ENCODE measurements at places on chromosomes 13 and 19.

DNA sequence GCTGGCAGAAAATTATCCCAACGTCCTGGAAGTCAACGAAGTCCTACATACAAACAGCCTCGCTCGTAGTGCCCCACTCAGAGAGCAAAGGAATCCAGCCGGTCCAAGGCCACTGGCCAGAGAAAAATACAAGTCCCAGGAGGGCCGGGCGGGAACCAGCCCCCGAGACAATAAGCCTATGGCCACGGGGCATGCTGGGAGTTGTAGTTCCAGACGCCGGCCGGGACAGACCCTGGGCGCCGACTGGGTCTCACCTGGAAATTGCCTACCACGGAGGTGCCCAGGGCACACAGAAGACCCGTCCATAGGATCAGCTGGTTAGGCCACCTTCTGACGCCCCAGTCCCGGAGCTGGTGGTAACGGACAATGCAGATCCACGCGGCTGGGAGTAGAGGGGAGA is 5.4 kb downstream of the TMEM150B start:
- no peak for DNase-seq

DNA sequence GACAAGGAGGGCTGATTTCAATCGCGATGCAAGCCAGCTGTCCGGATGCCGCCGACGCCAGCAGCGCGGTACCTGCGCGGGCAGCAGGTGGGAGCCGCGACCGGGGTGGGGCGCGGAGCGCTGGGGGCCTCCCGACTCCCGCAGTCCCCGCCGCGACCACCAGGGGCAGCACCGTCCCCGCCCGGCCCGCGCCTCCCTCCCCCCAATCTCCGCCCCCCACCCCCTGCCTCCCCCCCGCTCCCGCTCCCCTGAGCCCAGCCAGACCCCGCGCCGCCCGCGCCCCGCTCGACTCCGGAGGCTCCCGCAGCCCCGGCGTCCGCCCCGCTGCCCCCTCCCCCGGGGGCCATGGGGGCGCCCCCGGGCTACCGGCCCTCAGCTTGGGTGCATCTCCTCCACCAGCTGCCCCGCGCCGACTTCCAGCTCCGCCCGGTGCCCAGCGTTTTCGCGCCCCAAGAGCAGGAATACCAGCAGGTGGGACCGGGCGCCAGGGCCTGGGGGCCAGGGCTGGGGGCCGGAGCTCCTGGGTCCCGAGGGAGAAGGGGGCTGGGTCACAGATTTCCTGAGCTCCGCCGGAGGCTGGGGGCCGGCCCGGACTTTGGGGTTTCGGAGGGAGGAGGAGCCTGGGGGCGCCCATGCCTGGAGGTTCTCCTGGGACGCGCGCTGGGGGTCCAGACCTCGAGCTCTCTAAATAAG is at the start of gene TTYH1:
Gene TTYH1, plus strand, starts transcription at position 257 of the 693 bp plus-strand sequence. Its CDS starts 89 bp downstream, at position 346.
- DNase-seq: peak; percentile 11

GRCh38 chr13:45073809-45074208 is 46.5 kb upstream of the GTF2F2 start:
- DNase-seq: no peak

DNA sequence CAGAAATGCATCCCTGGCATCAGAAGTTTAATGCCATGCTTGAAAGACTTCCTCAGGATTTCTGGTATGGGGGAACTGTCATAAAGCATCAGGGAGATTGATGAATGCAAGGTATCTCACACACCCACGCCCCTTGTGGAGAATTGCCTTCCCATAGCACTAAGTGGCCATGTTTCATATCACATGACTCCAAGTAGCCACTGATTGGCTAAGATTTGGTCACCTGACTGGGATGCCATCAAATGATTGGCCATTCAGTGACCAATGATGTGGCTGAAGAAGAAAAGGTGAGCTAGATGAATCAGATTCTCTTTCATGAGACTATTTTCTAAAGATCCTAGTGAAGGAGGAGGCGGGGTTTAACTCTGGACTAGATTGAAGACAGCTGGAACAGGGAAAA is 7.3 kb downstream of the KLK8 start:
- DNase-seq: no peak

DNA sequence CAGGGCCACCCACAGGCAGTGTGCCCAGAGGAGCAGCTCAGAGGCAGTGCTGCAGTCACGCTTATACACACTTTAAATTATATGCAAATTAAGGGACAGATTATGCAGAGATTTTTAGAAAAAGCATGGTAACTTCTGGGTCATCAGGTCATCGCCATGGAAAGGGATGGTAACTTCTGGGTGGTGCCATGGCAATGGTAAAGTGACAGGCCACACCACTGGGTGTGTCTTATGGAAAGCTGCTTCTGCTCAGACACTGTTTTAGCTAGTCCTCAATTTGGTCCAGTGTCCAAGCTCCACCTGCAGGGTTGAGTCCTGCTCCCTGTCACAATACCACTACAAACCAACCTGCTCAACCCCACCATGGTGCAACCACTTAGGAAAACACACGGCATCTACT is 29.9 kb upstream of the LSM14A start:
- no peak for DNase-seq

DNA sequence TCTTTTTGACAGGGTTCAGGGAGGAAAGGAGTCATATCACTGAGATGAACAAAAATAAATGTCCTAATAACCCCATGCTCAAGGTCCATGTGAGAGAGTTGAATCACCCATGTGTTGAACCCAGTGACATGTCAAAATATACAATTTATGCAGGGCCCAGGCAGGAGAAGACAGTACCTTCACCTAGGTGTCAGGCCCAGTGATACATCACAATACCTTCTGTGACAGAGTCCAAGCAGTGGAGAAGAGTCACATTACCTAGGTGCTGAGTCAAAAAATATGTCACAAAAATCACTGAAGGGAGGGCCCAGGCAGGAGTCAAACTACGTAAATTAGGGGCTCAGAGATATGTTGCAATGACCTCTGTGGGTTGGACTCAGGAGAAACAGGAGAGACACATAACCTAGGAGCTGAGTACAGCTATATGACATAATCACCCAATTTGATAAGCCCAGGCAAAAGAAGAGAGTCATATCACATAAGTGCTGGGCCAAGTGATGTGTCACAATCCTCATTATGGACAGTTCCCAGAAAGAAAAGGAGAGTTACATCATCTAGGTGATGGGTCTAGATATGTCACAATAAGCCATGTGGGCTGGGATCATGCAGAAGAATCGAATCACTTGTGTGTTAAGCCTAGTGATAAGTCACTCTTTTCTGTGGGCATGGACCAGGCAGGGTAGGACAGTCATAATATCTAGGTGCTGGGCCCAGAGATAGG is 13.8 kb upstream of the ZNF724 start:
- DNase-seq: no peak

GRCh38 chr13:79258489-79258888 is 147.6 kb downstream of the RBM26 start:
- DNase-seq: no peak

DNA sequence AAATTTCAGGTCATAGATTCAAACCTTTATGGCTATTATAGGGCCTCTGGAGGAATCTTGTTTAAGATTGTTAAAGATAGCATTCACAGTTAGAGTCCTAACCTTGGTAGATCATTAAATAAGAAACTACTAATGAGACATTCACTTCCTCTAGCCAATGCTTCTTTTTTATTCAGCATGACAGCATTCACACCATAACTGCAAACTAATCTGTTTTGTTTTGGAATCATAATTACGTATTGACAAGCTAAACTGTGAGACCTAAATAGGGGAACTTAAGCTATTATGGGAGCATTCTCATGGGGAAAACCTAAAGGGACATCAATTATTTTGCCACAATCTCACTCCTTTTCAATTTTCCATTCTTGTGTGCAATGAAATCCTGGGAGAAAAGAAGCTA is 653.8 kb downstream of the PCDH9 start:
- no peak for DNase-seq

DNA sequence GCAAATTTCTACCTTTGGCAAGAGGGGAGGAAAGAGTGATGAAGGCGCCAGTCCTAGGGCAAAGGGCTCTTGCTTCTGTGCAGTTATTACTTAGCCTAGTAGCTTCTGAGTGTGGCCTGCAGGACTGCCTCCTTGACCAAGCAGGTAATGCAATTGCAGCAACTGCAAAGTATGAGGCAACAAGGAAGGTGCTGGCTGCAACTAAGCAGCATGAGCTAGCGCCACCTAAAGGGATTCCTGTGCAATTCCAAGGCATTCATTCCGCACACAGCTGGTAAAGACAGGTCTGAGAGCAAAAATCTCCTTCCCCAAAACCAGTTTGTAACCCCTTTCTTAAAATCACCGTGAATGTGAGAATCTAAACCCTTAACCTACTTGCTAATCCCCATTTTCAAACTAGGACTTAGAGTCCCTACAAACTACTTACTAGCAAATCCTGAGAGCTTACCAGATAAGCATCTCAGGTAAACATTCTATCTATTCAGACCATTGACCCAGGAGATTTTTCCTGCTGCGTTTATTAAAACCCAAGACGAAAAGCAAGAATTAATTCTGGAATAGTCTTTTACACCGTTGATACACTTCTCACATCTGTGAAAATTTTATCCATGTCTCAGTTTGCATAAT is 62.9 kb downstream of the DCT start:
- DNase-seq: no peak

GRCh38 chr19:41443813-41444455 is 978 bp downstream of the ERICH4 start:
- DNase-seq: no peak
